ENCODE measurements at places on chromosomes 5 and 9.
A peak's percentile ranks its signal among the peaks of the same experiment; 100 is the strongest.

DNA sequence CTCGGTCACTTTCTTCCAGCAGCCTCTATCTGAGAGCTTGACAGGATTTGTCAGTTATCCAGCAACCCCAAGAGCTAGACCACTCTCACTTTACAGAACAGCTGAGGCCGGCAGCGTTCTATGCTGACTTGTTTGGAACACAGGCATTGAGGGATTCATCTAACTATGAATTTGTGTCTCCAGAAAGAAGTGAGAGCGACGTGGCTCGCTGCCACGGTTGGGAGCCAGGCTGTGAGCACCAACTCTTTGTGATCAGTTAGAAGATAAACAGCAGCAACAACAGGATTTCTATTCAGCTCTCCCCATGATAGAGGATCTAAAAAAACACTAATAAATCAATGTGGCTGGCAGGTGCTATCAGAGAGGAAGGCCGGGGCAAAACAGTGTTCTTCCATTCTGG lies 58.6 kb downstream of the NPR3 start:
- no peak for DNase-seq

- DNase-seq = no peak
Measured at GRCh38 chr5:149621415-149622098, 40.3 kb downstream of the ARHGEF37 start.

DNA sequence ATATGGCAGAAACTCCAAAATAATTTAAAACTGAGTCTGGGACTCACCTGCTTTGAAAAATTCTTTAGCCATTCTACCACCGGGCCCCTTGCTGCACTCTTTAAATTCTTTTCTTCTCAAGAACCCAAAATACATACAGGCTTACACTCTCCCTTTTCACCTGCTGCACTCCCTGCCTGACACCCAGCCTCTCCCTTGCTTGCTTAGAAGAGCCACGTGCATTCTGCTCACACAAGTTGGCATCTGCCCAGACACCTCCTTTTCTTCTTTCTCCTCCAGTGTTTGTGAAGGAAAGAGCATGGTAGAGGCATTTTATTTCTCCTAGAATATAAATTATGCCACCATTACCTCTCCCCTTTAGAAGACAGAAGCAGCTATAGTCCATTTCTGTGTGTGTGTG lies 39.0 kb upstream of the AOPEP start:
- DNase-seq = no peak

DNA sequence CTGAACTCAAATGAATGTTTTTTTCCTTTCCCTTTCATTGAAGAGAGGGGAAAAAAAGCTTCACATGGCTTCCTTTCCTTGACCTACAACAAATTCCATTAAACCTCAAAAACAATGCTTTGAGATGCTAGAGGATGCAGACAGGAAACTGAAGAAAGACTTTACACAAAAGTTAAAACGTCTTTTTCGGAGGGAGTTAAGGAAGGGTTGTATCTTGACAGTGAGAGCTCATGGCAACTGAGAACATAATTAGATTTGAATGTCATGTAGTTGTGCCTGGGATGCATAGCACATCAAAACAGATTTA lies 66.4 kb downstream of the EBF1 start:
- DNase-seq = no peak

GRCh38 chr5:71828291-71829040 lies 109.4 kb downstream of the CARTPT start:
- no peak for DNase-seq

GRCh38 chr9:76999261-76999660 lies 20.2 kb upstream of the FOXB2 start:
- DNase-seq = no peak

- DNase-seq = peak; percentile 50
Measured at GRCh38 chr9:91071184-91071990, 269.8 kb downstream of the SYK start.

DNA sequence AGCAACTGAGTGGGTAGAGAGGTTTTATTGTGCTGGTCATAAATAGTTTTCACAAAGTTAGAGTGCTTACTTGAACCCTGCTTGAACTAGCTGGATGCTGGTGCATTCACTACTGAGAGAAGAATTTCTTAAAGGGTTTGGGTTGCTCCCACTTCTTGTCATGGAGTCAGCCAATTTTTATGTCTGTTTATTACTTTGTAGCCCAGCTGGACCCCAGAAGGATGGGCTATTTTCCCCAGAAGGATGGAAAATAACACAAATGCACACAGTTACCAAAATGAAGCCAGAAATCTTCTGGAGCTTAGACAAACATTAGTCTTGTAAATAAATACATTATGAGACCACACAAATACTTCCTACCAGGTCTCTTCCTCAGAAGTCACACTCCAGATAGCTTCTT lies 480.8 kb upstream of the TNC start:
- no peak for DNase-seq

DNA sequence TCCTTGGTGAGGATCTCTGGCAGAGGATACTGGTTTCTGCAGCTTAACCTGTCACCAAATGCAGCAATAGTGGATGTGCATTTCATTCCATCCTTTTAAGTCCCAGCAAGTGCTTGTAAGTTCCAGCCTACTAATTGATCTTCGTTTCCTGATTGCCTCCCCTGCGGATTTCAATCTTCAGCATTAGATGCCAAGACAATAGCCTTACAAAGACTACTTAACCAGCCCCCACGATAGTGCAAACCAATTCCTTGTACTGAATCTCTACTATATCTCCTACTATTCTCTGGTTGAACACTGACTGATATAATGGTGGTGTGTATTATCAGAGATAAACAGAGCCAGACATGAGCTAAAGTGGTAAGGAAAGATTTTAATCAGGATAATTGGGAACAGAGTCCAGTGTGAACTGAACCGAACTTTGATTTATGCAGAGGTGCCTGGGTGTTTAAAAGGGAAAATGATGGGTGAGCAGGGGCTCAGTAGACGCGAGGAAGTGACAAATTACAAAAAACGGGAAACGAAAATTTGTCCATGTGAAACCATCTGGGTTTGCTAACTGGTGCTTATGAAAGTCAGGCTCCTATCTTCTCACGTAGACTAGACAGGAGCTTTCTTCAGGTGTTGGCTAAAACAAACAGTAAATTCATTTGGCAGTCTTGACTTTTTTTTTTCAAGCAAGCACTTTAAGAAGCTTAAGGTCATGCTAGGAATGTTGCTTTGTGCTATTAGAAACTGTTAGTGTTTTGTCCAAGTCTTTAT lies 106.9 kb upstream of the ST8SIA4 start:
- no peak for DNase-seq

DNA sequence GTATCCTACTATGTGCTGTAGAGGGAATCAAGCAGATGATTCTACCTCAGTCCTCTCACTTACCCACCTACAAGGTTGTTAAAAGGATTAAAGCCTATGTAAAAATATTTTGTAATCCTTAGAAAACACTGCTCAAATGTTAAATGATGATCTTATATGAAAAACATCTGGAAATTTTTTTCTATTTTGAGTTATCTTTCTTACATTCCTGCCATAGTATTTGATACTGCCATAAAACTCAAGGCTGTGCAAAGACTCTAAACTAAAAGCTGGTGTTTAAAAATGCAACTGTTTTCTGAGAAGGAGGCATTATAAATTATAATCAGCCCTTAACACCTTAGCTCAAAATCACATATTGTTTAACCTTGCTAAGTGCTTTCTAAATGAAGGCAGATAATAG lies 474.2 kb downstream of the PRELID2 start:
- no peak for DNase-seq

DNA sequence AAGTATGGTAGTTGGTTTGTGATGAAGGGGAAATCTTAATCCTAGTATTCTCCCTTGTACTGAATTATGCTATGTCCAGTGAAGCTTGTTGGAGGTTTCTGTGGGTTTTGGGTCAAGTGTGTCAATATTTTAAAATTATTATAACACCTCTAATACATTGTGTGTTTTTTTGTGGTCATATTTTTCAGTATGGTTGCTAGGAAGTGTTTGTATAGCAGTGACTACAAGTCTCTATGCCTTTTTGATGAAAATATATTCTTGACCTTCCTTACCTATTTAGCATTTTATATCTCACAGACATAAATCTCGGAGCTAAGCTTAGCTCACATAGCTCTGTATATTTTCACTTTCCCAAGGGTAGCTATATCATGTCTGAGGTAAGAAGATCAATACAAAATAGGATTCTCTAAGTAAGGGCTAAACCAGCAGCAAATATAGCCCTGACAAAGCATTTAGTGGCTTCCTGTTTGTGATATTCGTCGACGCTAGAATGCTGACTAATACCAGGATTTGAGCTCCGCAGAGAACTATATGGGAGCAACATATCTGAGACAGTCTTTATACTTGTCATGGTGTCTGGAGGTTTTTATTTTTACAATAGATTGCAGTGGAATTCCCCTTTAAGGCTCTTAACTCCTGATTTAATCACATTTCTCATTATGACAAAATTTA lies 82.3 kb downstream of the MACIR start:
- DNase-seq = no peak

DNA sequence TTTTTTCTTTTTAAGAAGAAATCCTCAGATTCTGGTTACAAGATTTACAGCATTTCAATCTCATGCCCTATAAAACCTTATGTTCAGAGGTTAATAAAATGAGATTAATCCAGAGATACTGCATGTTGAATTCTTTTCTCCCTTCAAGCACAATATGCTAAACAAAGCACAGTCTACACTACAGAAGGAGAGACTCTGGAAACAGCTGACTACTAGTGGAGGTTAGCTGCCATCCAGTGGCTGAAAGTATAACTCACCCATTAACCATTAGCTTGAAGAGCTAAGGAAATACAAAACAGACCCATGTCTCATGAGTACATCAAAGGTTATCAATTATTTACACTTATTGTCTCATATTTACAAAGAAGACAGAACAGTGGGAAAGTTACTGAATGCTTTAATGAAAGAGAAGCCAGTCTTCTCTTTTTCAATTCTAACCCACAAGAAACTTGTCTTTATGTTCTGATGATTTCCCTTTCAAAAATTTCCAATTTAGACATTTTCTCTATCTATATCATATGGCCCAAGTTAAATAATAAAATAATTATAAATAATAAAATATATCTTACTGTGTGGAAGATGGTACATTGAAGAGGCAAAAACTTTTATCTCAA lies 12.7 kb upstream of the DNAH5 start:
- DNase-seq = no peak

DNA sequence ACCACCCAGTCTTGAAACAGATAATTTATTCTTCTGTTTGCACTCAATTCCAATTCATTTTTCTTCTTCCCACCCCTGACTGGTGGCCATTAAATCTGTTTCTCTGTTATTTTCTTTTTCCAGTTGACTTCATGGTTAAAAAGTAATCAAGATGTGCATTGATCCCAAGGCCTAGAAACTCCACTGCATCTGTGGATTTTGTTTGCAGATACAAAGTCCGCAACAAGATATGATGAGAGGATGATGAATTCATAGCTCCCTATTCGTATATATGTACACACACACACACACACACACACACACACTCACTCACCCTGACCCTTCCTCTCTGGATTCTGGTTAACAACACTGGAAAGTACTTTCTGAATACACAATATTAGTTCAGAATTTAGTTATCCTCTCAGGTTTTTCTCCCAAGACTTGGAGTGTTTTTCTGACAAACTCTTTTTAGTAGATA lies 52.4 kb downstream of the CD180 start:
- no peak for DNase-seq
